ENCODE measurements at places on chromosomes 11 and 22.
A peak's percentile ranks its signal among the peaks of the same experiment; 100 is the strongest.

DNA sequence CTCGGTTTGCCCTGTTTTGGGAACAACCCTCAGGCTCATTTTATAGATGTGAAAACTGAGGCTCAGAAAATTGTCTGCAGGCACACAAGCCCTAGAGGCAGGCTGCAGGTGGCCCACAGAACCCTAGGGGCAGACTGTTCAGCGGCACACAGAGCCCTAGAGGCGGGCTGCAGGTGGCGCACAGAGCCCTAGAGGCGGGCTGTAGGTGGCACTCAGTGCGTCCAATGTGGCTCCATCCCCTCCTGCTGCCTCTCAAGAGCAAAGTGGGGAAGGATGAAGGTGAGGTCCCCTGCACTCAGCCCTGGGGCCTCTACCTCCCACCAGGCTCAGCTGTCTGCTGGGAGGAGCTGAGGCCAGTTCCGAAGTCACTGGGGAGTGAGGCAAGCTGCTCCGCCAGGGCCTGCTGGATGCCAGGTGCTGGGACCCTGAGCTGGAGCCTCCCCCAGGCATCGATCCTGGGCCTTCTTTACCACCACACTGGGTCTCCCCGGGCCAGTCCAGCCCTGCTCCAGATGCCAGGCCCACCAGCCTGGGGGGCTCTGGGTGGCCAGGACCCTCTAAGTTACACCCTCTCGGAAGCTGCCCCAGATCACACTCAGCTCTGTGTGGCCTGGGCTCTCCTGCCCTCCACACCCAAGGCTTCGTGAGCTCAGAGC lies 2.3 kb downstream of the ACY3 start:
- no peak for DNase-seq

DNA sequence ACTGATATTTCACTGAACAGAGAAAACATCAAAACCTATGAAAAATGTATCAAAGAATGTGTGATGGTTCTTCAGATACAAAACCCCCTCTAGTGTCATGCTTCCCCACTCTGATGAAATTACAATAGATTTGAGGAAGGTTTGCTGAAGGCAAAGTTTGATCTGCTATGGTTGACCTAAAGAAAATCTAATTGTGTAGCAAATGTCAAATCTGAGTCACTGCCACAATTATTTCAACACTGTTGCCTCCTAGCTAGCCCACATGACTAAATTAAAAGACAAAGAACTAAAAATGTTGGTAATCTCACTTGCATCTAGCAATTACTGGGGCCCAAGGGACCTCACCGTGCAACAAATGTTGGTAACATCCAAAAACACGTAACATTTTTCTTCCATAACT lies 728.0 kb downstream of the DLG2 start:
- peak; percentile 8 for DNase-seq

- no peak for DNase-seq
Measured at GRCh38 chr11:88183233-88183632, 8.0 kb upstream of the RAB38 start.

GRCh38 chr11:73216465-73216864 lies 1.6 kb upstream of the P2RY2 start:
- DNase-seq, result no peak

DNA sequence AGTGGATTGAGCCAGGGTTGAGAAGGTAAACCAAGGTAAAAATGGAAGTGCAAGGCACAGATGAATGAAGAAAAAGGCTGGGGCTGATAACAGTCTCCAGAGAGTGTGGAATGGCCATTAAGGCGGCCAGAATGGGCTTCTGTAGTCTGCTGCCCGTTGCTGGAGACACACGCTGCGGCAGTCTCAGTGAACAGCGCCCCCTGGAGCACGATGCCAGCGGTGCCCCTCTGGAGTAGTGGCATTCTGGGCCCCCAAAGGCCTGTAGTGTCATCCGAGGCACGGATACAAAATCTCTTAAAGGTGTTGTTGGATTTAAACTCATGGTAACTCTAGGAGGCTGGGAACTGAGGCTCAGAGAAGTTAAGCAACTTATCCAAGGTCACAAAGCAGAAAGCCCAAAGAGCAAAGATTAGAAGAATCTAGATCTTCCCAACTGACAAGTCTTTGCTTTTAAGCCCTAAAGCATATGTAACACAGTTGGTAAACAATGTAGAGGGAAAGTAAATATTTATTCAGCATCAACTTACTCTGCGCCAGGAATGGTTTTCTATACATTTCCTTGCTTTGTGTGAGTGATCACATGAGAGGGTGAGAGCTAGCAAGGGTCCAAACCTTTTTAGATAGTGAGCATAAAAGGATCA lies 18.2 kb downstream of the KCNJ1 start:
- peak; percentile 23 for DNase-seq

GRCh38 chr22:23569716-23570115 lies 10.4 kb downstream of the IGLL1 start:
- DNase-seq, result no peak

DNA sequence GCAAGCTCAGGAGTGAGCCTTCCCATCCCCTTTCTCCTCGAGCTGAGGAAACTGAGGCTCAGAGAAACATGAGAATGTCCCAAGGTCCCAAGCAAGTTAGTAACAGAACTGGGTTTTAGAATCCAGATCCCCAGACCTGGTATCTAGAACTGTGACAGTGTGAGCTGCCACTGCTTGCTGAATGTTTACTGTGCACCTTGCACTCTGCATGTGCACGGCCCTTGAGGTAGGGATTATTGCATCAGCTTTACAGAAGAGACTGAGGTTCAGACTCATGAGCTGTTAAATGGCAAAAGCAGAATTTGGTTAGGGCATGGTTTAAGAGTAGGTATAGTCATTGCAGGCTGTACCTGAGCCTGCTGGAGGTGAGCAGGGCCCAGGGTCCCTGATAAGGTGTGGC lies 3.8 kb upstream of the MPPED1 start:
- DNase-seq, result no peak

GRCh38 chr22:24146791-24147353 lies 34.4 kb upstream of the SUSD2 start:
- peak; percentile 91 for DNase-seq

- peak; percentile 45 for DNase-seq
Measured at GRCh38 chr22:25747245-25747944, 5.4 kb downstream of the MYO18B start.

DNA sequence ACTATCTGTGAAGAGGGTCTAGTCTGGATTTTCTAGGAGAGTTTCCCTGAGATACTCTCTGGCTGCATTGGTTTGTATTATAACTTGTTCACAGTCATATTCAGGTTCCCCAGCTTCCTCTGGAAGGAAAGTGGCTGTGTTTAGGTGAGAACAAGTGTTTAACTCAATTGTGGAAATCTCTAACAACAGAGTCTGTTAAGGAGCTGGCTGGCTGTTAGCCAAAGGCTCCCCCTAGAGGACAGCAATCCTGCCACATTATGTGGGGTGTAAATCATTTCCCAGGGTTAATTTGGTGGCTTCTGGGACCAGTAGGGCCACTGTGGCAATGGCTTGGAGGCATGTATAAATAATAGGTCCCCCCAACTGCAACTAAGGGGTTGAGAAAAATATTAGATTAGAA lies 18.4 kb downstream of the MS4A6E start:
- no peak for DNase-seq

DNA sequence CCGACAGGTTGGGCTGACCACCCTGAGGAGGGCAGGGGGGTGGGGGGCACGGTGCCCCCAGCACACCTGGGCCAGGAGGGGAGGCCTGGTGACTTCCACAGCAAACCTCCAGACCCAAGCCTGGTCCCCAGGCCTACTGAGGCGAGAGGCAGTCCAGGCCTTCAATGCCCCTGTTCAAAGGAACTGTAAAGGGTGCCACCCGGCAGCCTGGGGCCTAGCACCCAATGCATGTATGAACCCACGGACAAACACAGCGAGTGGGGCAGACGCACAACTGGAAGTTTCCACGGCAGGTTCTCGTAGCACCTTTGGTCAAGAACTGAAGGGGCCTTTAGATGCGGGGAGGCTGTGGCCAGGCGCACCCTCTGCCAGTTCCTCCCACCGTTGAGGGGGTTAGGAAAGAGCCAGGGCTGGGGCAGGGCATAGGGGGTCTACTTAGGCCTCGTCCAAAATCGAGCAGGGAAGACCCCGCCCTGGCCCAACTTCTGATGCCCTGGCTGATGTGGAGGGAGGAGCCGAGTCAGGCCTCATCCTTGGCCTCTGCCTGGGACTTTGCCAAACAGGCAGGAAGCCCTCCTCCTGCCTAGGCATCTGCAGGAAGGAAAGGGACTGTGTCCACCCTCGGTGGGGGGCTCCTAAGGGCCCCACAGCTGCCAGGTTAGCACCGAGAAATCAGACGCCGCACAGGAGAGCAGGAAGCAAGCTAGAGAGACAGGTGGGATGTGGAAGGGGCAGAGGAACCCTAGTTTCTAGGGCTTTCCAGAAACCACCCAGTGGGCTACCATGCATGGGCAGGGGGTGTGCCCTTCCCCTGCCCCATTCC lies 6.6 kb downstream of the CBX6 start:
- no peak for DNase-seq

- DNase-seq, result no peak
Measured at GRCh38 chr11:128764424-128765095, 70.7 kb downstream of the FLI1 start.

DNA sequence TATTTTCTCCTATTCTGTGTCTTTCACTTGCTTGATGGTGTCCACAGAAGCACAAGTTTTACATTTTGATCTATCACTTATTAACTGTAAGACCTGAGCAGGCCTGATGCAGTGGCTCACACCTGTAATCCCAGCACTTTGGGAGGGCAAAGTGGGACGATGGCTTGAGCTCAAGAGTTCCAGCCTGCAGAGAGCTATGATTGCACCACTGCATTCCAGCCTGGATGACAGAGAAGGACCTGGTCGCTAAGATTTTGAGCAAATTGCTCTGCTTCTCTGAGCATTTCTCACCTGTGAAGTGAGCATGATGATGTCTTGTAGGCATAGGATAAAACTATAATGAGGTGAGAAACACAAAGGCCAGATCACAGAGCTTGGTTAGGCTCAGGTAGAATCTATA lies 6.7 kb downstream of the CCDC87 start:
- DNase-seq, result no peak

All from fibroblast of skin of right quadriceps (primary cell).